ENCODE measurements at places on chromosomes 3 and 15.
A peak's percentile ranks its signal among the peaks of the same experiment; 100 is the strongest.

- H3K4me1 ChIP-seq, result no peaks in the 10 kb centered on the region
- H3K27ac ChIP-seq, result no peak overlapping the region
- H3K4me3 ChIP-seq, result no peak overlapping the region
- H3K36me3 ChIP-seq, result no peaks in the 10 kb centered on the region
- DNase-seq, result no peak
Measured at GRCh38 chr3:39766433-39766832, 43.0 kb upstream of the MYRIP start.

GRCh38 chr3:118001380-118001779, 1033.3 kb downstream of the IGSF11 start:
- H3K27ac ChIP-seq, result no peak overlapping the region
- no peaks in the 10 kb centered on the region for H3K4me1 ChIP-seq
- H3K4me3 ChIP-seq, result no peak overlapping the region
- DNase-seq, result no peak
- H3K36me3 ChIP-seq, result no peaks in the 10 kb centered on the region
- no peaks in the 10 kb centered on the region for H3K27me3 ChIP-seq

DNA sequence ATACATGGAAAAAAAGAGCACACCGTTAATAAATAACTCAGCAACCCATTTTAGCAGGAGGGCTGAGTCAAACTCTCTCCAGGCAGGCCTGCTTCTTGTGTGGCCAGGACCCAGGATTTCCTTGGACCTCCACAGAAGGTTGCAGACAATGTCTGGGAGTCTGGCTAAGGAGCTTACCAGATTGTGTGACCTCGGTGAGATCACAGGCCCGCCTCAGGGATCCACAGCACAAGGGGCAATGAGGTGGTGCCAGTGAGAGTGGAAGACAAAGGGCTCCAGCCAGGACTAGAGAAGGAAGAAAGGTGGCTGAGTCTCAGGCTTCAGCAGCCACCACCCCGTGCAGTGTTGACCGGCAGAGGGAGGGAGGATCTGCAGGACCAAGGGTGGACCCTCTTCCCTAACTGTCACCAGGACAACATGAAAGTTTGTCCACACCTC, 32.2 kb upstream of the SEC22A start:
- H3K36me3 ChIP-seq, result peaks cover 41% of the 10 kb centered on the region
- no peak overlapping the region for H3K4me3 ChIP-seq
- no peak for DNase-seq
- no peak overlapping the region for H3K27ac ChIP-seq

- no peak for DNase-seq
- H3K4me3 ChIP-seq, result no peak overlapping the region
- peaks cover 49% of the 10 kb centered on the region for H3K4me1 ChIP-seq
- H3K36me3 ChIP-seq, result peaks cover 50% of the 10 kb centered on the region
- peak overlapping the region; percentile 16 for H3K27ac ChIP-seq
Measured at GRCh38 chr3:94071713-94072284, 8.9 kb downstream of the NSUN3 start.

- no peak for DNase-seq
- no peak overlapping the region for H3K27ac ChIP-seq
- H3K27me3 ChIP-seq, result peaks cover 13% of the 10 kb centered on the region
- H3K36me3 ChIP-seq, result peaks cover 1% of the 10 kb centered on the region
- peaks cover 21% of the 10 kb centered on the region for H3K4me1 ChIP-seq
Measured at GRCh38 chr15:48888836-48889235, 10.9 kb downstream of the EID1 start.

DNA sequence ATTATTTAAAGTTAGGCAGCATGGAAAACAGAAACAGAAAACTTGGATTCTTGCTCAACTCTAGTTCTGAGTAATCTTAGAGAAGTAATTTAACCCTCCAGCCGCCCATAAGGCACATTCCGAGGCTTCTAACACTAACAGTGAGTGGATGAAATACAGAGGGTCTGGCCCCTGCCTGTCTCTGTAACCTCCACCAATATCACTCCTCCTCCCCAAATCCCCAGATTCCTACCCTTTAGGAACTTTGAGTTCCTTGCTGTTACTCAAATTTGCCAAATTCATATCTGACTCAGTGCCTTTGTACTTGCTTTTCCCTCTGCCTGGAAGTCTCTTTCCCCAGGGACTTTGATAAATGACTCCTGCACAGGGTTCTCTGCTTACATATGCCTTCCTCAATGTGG, 112.5 kb upstream of the TGFBR2 start:
- H3K4me1 ChIP-seq, result peaks cover 24% of the 10 kb centered on the region
- no peak overlapping the region for H3K27ac ChIP-seq
- H3K4me3 ChIP-seq, result no peak overlapping the region
- peaks cover 6% of the 10 kb centered on the region for H3K36me3 ChIP-seq

DNA sequence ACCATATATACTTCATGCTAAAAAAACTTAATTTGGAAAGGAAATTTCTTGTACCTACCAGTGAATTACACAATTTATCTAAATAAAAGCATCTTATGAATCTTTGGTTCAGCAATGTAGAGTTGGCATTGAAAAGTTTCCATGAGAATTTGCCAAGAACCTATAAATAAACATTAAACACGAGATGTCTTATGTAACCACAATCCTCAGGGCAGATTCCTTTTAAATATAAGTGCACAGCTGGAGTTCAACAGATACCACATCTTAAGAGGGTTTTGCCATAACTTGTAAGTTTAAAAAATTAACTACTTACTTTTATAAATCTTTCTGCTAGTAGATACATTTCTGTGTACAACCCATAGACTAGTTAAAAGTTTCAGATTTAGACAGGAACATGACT, 499.3 kb upstream of the ARRDC4 start:
- no peaks in the 10 kb centered on the region for H3K27me3 ChIP-seq
- no peak overlapping the region for H3K27ac ChIP-seq
- DNase-seq, result no peak
- no peaks in the 10 kb centered on the region for H3K36me3 ChIP-seq

DNA sequence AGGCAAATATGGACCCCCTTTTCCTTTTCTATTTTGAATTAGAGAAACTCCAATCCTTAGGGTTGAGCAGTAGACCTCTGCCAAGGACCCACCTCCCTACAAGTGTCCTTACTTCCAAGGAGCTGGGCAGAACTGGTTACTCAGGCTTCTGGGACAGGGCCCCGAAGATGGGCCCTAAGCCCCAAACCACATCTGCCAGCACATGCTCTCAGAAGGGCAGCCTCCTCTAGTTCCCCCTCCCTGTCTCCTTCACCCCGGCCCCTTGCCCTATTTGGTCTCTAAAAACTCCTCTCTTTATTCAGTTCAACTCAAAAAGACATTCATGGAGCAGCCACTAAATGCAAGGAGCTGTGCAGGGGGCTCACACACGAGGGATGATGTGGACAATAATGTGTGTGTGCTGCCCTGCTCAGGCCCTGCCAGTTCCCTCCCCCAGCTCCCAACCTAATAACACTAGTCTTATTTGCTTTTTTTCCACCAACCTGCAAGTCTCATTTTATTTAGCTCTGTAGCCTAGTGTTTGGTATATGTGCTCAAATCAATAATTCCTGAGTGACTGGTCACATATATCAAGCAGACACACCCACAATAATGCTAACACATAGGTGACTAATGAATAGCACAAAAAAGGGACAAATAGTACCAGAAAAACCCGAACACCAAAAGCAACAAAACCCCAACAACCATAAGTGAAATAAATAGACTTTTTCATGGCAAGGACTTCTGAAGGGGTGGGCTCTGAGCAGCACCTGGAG, 12.2 kb downstream of the ZDHHC3 start:
- H3K36me3 ChIP-seq, result no peaks in the 10 kb centered on the region
- H3K27ac ChIP-seq, result no peak overlapping the region
- DNase-seq, result no peak
- no peak overlapping the region for H3K4me3 ChIP-seq
- peaks cover 31% of the 10 kb centered on the region for H3K4me1 ChIP-seq

DNA sequence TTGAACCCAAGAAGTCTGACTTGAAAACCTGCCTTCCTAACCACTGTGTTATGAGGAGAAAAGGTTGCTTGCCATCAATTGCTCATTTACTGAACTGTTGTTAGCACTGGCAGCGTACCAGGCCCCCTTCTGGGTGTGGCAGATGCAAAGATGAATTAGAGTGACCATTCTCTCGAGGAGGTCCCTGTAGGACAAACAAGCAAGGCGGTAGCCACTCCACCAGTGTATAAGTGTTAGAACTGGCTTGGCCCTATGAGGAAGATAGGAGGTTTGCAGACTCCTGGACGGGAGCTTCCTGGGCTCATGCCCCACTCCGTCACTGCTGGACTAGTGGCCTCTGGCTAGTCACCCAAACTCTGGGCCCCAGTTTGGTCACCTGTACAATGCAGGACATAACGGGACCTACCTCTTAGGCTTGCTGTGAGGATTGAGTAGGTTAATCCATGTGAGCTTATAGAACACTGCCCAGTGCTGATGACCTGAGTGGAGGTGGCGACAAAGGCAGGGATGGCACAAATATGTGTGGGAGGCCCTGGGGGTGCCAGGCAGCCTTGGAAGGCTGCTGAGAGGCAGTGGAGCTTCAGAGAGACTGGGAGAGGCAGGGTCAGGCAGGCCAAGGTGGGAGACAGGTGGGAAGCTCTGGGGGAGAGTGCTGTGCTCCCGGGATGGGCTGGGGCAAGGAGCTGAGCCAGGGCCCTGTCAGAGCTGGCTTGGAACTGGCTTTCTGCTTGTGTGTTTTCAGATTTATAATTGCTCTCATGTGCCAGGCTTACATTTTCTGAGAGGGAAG, 145.9 kb downstream of the DNAJB8 start:
- H3K4me3 ChIP-seq, result no peak overlapping the region
- H3K27me3 ChIP-seq, result no peaks in the 10 kb centered on the region
- H3K4me1 ChIP-seq, result peaks cover 25% of the 10 kb centered on the region
- no peak for DNase-seq

DNA sequence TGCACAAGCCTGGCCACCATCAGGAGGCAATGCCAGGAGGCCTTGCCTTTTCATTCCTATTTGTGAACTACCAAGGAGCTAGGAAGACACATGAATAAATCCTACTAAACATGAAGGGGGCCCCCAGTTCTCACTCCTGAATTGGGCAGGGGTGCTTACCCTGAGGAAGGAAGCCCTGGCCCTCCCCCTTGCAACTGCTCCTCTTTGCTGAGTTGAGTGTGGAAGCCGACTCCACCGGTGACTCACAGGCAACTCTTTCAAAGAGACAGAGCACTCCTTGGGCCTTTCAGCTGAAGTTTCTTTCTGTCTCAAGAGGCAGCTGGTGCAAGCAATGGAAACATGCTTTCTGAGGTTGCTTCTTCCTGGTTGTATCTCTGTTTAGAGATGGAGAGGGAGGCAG, 1.7 kb downstream of the GABRG3 start:
- H3K4me3 ChIP-seq, result no peak overlapping the region
- H3K27me3 ChIP-seq, result peaks cover 14% of the 10 kb centered on the region
- DNase-seq, result no peak
- H3K27ac ChIP-seq, result no peak overlapping the region
- H3K4me1 ChIP-seq, result no peaks in the 10 kb centered on the region
- peaks cover 1% of the 10 kb centered on the region for H3K36me3 ChIP-seq

DNA sequence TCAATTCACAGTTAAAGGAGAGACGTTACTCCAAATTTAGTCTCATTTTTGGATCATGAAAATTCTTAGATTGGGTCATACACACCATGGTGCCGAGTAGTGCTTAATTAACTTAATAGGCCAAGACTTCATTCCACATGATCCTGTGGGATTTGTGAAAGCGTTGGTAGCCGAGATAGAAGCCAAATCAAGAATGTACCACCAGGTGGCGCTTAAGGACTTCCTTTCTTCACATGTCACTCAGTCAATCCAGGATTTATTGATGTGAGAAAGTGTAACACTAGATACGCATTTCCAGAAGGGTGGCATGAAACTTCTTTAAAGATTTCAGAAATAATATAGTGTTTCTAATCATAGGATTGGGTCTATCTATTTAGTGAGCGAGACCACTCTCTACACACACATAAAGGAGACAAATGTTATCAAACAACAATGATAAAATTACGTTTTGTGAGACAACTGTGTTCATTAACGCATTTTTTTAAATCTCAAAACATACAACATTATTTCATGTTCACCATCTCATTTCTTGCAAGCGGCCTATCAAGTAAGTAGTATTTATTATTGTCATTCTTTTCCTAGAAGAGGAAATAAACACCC, 436.1 kb downstream of the CHL1 start:
- no peaks in the 10 kb centered on the region for H3K4me1 ChIP-seq
- H3K4me3 ChIP-seq, result no peak overlapping the region
- no peaks in the 10 kb centered on the region for H3K27me3 ChIP-seq
- DNase-seq, result peak; percentile 42
- H3K36me3 ChIP-seq, result no peaks in the 10 kb centered on the region

- no peaks in the 10 kb centered on the region for H3K36me3 ChIP-seq
- H3K4me1 ChIP-seq, result no peaks in the 10 kb centered on the region
- no peak for DNase-seq
- H3K27ac ChIP-seq, result no peak overlapping the region
Measured at GRCh38 chr15:87031540-87032230, 952.0 kb downstream of the AGBL1 start.

DNA sequence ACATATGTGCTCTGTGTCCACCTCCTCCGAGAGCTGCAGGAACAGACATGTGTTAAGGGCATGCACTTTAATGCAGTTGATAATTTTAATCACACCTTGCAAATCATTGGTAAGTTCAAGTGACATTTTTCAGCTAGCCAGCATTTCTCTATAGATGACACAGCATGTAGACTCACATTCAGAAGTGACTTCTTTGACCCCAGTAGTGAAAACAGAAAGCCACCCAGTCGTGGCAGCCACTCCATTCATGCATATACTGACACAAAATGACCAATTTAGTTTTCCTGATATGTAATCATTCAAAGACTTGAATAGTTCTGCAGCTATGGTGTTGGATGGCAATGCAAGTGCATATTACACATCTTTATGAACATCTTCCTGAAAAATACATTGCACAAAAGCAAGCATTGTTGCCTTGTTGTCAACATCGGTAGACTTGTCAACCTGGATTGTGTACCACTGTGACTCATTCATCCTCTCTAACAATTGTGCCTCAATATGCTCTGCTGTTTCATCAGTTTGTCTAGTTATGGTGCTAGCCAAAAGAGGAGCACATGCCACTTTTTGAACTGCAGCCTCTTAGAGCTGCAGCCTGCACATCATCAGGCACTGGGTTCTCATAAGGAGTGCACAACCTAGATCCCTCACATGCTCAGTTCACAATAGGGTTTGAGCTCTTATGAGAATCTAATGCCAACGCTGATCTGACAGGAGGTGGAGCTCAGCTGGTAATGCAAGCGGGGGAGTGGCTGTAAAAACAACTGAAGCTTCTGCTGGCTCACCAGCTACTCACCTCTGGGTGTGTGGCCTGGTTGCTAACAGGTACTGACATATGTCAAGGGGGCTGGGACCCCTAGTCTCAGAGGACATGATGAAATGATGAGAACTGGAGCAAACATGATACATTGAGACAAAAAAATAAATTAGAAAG, 622.0 kb downstream of the PYDC2 start:
- no peak overlapping the region for H3K27ac ChIP-seq
- no peaks in the 10 kb centered on the region for H3K4me1 ChIP-seq
- no peaks in the 10 kb centered on the region for H3K27me3 ChIP-seq
- no peak for DNase-seq
- no peaks in the 10 kb centered on the region for H3K36me3 ChIP-seq

DNA sequence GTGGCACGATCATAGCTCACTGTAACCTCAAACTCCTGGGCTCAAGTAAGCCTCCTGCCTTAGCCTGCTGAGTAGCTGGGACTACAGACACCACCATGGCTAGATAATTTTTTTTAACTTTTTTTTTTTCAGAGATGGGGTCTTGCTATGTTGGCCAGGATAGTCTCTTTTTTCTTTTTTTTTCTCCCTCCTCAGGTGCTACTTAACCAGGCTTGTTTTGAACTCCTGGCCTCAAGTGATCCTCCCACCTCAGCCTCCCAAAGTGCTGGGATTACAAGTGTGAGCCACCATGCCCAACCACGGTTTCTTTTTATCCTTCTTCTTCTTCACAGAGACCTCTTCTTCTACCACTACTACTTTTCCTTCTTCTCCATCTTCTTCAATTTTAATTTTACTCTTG, 53.8 kb upstream of the MAP4 start:
- peaks cover 5% of the 10 kb centered on the region for H3K4me1 ChIP-seq
- no peaks in the 10 kb centered on the region for H3K27me3 ChIP-seq
- peaks cover 20% of the 10 kb centered on the region for H3K36me3 ChIP-seq
